RPMI8226 (cell line): ENCODE measurements at places on chromosomes 12 and 14.

- DNase-seq: no peak
Measured at GRCh38 chr12:38932320-38932719, 26.9 kb upstream of the CPNE8 start.

DNA sequence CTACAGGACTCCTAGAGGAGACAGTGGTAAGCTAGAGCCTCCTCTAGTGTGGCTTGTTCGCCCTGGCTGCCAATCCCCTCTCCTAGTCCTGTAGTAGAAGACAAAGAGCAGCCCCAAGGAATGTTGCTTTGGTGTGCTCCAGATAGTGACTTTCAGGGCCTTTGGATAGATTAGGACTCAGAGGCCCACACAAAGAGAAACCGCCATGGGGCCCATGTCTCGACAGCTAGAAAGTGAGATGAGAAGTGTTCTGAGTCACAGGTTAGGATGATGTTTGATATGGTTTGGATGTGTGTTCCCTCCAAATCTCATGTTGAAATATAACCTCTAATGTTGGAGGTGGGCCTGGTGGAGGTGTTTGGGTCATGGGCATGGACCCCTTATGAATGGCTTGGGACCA lies 51.8 kb upstream of the JDP2 start:
- no peak for DNase-seq

- DNase-seq: no peak
Measured at GRCh38 chr14:76169776-76170175, 18.1 kb downstream of the GPATCH2L start.

DNA sequence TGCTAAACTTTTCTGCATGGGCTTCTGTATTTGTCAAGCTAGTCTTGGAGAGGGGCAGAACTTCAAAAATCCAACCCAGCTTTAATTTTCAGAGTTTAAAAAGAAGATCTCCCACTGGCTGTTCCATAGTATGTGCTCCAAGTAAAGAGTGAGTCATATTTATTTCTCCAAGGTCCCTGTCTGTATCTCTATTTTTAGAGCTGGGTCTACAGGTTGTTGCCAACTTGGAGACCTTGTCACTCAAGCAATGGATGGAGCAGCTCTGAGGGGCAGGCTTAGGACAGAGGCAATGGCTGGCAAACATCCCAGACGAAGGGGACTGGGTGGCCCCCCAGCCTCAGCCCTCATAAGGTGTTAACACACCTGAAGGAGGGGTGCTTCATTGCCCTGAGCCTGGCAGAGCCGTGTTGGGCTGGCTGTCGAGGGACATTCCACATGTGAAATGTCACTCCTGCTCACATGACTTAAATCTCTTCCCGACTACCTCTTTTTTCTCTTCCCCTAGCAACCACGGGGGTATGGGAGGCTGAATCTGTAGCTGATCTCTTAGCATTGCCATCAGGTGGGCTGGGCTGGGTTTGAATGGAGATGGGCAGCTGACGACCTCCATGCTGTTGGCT lies 103.1 kb downstream of the SMOC1 start:
- DNase-seq: no peak

GRCh38 chr12:107503887-107504885 lies 181.4 kb upstream of the PWP1 start:
- no peak for DNase-seq

DNA sequence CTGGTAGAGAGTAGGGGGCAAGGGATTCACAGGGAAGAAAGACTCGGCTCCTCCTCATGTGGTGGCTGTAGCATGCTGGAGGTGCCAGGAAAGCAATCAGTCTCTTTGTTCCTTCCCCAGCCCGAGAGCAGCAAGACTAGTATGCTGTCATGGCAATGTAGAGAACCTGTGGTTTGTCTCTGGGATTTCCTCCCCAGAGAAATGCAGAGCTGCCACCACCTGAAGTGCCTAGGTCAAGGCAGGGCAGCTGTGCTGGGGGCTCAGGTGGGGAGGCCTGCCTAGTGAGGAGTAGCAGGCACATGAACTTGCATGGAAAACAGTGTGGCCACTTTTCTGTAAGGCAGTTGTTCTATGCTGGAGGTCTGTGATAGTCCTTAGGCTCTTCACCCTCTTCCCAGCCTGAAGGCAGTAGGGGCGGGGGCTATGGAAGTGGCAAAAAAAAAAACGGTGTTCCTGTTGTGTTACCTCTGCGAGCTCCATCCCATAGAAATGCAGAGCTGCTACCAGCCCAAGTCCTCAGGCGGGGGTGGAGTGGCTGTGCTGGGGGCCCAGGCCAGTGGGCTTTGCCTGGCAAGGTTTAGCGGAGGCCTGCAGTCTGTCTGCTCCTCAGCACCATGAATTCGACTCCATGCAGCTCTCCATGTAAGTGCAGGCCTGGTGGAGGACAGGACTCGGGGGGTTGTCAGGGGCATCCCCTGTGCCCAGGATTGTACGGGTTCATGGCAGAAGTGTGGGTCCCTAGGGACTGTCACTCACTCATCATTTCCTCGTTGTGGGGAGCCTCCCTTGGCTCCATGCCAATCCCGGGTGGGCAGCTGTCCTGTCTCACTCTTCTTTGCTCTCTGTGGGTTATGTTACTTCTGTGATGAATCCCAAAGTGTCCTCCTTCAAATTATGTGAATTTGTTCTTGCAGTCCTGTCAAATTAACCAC lies 4.1 kb upstream of the CLEC4D start:
- DNase-seq: no peak

- no peak for DNase-seq
Measured at GRCh38 chr14:90567991-90568390, 171.2 kb downstream of the CALM1 start.

DNA sequence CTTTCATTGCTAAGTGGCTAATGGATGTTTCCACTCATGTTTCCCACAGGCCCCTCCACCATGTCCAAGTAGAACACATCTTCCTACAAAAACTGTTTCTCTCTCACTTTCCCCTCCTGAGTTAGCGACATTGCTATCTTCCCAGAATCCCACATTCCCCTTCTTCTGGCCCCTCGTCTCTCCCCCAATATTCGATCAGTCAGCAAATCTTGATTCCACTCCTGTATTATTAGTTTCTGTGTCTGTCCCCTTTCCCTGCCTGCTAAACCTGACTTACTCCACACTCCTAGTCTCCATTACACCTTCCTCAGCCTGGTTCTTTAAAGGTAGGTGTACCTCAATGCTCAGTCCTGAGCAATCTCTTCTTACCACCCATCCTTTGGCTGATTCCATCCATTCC lies 19.3 kb upstream of the SAMD4A start:
- DNase-seq: no peak

DNA sequence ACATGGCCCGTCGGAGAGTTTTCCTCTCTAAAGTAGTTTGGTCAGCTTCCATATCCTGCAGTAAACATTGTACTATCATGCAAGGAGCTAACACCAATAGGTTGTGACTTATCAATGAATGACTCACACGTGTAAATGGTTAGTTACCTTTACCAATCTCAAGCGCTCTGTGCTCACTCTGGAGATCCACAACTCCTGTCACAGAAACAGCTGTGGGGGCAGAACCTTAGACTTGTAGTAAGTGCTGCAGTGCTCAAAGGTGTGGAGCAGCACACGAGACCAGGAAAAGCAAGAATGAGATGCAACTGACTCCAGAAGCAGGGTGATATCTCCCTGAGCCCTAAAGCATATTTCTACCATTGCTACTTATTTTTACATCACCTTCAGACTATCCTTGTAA lies 73.7 kb upstream of the KCNJ8 start:
- DNase-seq: no peak

- no peak for DNase-seq
Measured at GRCh38 chr12:117699118-117699517, 269.7 kb downstream of the KSR2 start.

DNA sequence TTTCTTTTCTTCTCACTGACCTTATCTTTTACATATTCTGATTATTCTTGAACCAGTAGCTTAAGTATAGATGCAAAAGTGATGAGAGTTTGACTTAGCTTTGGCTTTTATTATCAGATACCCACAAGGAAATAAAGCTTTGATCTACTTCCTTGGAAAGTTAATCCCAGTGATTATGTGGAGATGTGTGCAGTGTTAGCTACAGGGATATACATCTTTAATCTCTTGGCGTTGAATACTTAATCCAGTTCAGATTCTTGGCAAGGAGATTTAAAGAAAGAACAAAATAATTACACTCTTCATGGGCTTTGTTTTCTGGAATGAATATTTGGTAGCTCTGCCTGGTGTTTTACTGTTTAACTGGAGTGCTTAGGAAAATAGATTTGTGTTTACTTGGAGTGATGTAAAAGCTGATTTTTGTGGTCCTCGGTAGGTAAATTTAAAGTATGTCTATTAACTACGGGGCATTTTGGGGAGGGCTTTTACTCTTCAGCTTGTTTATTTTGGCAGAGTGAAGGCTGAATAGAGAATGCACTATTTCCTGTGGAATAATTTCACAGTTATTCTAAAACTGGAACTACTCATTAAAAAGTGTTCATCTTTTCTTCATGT lies 150.1 kb upstream of the LRIG3 start:
- DNase-seq: no peak

DNA sequence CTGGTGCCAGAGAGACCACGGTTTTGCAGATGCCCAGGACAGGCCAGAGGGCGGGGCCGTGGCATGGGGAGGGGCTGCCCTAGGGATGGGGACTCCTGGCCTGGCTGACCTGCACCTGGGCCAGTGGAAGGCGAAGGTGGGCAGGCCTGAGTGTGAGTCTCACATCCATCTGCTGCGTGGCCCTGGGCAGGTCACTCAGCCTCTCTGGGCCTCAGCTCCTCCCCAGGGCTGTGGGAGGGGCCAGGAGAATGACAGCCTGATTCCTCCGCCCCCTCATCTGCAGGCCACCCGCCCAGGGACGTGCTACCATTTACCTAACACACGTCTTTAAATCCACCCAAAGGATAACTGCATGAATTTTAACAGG lies 90.9 kb downstream of the GALNT9 start:
- DNase-seq: no peak

DNA sequence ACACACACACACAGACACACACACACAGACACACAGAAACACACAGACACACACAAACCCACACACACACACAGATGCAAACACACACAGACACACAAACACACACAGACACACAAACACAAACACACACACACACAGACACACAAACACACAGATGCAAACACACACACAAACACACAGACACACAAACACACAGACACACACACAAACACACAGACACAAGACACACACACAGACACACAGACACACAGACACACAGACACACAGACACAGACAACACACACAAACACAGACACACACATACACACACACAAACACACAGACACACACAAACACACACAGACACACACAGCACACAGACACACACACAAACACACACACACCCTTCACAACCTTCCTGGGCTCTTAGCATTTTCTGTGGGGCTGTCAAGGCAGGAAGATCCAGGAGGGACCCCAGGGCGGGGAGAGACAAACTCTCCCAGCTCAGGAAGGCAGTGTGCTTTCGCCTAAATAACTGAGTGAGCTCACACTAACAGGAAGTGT lies 24.2 kb upstream of the INF2 start:
- DNase-seq: no peak

DNA sequence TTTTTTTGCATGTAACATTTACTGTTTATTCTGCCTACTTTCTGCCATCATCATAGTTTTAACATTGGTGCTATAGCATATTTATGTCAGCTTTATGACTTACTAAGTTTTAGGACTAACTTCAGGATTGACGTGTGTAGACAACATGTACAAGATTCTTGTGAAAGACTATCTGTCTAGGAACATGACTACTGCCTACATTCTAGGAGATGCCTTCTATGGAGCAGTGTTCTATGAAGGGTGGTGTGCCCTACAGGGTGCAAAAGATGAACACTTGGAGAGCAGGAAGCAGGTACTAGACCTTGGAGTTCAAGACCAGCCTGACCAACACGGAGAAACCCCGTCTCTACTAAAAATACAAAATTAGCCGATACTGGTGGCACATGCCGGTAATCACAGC lies 118.6 kb downstream of the FGD4 start:
- no peak for DNase-seq

GRCh38 chr14:60650373-60650961 lies 1.2 kb upstream of the SIX1 start:
- no peak for DNase-seq

GRCh38 chr14:87407344-87407743 lies 585.6 kb downstream of the GALC start:
- no peak for DNase-seq

GRCh38 chr12:52372216-52373154 lies 5.2 kb upstream of the KRT85 start:
- DNase-seq: peak; percentile 80

- no peak for DNase-seq
Measured at GRCh38 chr14:31476131-31476866, 11.5 kb downstream of the GPR33 start.

DNA sequence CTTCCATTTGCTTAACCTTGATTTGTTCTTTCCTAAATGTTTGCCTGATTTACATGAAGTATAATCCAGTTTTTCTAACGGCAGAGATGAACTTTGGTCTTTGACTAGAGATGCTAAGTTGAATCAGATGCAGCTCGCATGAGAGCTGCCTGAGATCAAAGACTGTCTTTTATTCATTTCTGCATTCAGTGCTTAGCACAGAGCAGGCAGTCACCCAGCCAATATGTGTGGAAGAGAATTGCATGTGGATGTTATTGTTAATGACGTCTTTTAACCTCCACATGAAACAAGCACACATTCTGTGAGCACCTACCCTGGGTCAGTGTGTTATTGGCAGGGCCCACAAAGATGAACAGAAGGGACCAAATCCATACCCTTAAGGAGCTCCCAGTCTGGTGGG lies 99.2 kb downstream of the SLC5A8 start:
- DNase-seq: no peak

DNA sequence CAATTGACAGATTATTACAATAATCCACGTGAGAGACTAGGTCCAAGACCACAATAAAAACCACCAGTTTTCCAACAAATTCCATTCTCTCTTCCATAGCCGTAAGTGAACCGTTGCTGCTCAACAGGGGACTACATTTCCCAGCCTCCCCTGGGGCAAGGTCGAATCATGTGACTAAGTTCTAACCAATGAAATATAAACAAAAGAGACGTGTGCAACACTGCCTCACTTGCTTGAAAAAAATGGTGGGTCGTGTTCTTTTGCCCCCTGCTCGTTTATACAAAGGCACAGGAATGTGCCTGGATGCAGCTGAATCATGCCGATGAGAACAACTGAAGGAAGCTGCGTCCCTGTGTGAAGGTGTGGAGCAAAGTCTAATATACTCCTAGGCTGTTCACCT lies 51.1 kb downstream of the HSPB8 start:
- peak; percentile 20 for DNase-seq

GRCh38 chr12:100402763-100403162 lies 45.9 kb downstream of the SLC17A8 start:
- DNase-seq: no peak

- DNase-seq: peak; percentile 2
Measured at GRCh38 chr14:53002576-53002975, 51.7 kb upstream of the FERMT2 start.

GRCh38 chr12:116257215-116257614 lies 20.3 kb downstream of the MED13L start:
- DNase-seq: no peak

- DNase-seq: peak; percentile 9
Measured at GRCh38 chr12:26939953-26940352, 1.7 kb downstream of the FGFR1OP2 start.
